ENCODE measurements at places on chromosomes 7 and 10.

DNA sequence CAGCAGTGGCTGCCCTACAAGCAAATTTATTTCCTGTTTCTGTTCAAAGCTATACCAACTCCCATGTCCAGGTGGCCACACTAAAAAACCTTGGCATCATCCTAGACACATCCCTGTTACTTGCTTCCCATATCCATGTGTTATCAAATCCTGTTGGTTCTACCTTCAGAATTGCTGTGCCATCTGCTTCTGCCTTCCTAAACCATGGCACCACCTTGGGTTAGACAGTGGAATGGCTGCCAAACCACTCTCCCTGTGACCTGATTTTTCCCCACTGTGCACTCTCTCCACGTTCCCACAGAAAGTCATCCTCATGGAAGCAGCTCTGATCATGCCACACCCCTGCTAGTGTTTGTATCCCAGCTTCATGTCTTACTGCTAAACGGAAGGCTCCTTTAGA lies 697.6 kb upstream of the GALNT17 start:
- DNase-seq, result no peak

- DNase-seq, result no peak
Observed at GRCh38 chr10:132537684-132538001, at the start of gene INPP5A. TSS of gene INPP5A (plus strand) at chr10:132537787. CDS start at chr10:132538097, 310 bp downstream.

- DNase-seq, result no peak
Observed at GRCh38 chr7:3089493-3089892, 45.8 kb upstream of the CARD11 start.

DNA sequence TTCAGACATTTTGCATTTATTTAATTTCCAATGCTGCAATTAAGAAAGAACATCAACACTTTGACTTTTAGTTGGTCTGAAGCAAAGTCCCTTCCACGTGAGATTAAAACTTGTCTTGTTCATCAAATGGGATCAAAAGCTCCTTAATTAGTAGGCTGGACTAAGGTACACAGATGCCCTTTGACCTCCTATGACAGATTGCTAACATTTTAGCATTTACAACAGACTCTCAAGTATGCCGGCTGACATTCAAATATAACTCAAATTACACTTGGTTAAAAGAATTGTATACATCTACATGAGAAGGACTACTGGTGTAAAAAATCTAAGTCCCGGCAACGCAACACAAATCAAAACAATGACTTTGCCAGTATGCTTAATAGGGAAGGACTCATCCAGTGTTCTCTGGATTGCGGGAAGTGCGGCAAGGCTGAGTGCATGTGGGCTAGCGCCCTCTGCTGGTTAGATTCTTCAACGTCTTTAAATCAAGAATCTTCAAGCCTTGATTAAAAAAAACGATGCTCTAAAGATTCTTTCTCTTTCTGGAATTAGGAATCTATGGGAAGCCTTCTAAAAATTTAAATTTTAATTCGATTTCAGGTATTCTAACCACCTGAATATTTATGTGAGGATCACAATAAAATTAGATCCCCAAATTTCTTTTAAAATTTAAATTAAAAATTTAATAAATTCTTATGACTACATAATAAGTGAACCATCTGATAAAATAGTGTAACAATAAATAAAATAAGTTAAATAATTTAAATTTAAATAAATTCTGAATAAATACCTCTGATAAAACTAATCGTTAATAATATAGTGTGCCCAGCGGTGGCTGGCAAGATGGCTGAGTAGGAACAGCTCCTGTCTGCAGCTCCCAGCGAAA lies 444.7 kb downstream of the DGKB start:
- DNase-seq, result peak; percentile 9

DNA sequence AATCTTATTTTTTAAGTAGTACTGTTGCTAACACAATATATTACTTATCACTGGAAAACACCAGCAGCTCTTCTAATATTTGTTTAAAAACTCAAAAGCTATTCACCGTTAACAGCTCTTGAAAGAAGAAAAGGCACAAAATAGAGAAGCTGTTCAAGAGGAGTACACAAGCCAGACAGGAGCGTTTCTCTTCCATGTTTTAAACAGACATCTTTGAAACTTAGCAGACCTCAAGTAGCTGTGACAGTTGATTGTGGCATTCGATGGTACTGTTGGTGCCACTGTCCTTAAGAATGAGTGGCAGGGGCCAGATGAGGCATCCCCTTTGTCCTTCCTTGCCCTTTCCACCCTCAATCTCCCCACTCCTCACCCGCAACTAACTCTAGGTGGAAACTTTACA lies 81.6 kb upstream of the PRR15 start:
- no peak for DNase-seq

- no peak for DNase-seq
Observed at GRCh38 chr7:38736138-38736537, 105.0 kb upstream of the AMPH start.

DNA sequence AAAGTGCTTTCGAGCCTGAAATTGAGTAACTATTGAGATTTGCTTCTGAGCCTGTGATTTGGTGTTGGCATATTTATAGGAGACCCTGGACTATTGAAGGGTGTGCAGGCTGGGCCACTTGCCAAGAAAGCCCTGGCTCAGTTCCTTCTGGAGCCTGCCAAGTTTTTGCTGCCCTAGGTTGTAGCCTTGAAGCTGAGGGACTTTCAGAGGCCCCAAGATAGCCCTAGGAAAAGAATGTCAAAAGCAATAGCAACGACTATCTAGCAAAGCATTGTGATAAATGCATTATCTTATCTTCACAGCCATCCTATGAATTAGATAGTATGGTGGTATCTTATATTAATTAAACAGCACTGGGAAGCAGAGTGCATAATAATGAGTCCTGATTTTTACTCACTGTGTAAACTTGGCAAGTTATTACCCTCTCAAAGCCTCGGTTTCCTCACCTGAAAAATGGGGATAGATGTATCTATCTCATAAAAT lies 473.7 kb upstream of the PODXL start:
- no peak for DNase-seq

- no peak for DNase-seq
Observed at GRCh38 chr7:24956021-24956420, 24.0 kb downstream of the OSBPL3 start.

DNA sequence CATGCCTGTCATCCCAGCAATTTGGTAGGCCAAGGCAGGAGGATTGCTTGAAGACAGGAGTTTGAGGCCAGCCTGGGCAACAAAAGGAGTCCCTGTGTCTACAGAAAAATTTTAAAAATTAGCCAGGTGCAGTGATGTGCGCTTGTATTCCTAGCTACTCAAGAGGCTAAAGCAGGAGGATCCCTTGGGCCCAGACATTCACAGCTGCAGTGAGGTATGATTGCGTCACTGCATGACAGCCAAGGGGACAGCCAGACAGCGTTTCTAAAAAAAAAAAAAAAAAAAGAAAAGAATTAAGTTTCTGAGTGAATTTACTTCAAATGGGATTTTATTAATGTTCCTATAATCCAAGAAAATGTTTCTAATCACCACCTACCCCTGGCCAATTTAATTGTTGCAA lies 87.4 kb upstream of the RNF148 start:
- no peak for DNase-seq

GRCh38 chr10:117504562-117504961 lies 38.0 kb upstream of the EMX2 start:
- no peak for DNase-seq

GRCh38 chr10:69914398-69915214 lies 112.9 kb downstream of the COL13A1 start:
- peak; percentile 26 for DNase-seq

- DNase-seq, result no peak
Observed at GRCh38 chr10:76576276-76576962, 1061.2 kb downstream of the KCNMA1 start.

DNA sequence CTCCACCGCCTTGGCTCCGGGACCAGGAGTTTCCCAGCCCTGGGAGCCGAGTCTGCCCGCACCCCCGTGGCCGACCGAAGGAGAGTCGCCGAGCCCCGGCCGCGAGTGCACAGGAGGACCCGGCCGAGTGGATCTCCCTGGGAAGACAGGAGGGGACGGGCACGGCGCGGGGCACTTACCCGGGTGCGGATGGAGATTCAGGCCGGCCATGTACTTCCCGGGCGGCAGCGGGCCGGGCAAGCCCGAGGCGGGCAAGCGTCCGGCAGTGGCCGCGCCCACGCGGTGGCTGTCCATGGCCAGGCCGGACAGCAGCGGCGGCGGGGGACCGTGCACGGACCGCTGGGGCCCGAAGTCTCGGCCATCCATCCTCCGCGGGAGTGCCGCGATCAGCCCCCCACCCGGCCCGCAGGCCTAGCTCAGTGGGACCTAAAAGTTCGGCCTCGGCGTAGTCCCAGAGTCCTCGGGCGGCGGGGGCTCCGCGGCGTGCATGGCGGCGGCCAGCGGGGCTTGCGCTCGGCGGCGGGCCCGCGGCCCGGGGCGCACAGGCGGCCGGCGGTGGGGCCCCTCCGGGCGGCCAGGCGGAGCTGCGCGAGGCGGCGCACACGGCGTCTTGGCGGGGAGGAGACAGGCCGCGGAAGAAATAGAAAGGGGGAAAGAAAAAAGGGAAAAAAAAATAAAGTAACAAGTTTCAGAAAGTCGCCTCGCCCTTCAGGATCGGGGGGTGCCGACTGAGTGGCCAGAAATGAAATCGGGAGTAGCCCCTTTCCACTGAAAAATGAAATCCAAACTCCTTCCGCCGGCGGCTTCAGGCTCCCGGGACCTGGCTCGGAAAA lies 2.5 kb downstream of the TNRC18 start:
- DNase-seq, result no peak

DNA sequence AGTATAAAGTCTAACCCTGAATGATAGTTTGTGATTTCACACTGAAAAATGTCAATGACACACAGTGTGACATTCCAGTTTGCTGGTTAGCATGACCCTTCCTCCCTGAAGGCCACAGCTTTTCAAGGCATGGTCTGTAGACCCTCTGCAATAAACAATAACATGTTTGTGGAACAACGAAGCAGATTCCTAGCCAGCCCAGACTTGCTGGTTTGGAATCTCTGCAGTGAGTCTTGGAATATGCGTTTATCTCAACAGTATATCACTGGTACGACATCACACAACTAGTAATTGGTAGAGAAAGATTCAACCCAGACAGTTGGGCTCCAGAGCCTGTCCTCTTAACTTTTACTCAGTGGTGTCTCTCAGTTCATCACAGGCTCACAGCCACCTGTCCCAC lies 23.7 kb upstream of the DUSP5 start:
- DNase-seq, result no peak

DNA sequence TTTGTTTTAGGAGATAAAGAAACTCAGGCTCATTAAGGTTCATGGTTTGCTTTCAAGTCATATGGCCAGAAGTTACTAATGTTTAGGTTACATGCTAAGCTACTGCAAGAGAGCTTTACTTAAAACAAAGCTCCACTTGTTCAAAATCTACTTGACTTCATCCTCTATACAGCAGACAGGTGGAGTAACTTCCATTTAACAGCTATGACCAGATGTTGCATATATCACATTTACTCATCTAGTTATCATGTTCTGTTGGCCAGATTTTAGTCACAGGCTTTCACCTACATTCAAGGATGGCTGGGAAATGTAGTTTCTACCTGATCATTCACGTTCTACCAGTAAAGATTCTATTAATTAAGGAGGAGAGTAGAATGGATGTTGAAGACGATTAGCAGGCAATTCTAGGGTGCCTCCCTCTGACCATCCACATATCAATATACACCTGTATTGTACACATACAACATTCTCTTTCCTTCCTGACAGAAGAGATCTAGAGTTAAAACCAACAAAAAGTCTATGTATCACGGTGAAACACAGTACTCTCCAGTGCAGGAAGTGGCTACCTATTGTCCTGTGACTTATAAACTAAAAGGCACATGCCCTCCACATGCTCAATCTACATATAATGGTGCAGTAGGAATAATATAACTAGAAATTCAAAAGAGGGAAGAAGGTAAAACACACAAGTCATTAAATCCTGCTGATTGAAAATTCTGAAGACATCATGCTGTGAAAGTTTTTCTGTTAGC lies 488.0 kb downstream of the MDFIC start:
- no peak for DNase-seq

GRCh38 chr7:22156205-22156604 lies 200.7 kb downstream of the RAPGEF5 start:
- no peak for DNase-seq

- no peak for DNase-seq
Observed at GRCh38 chr7:149615690-149616270, 118.2 kb upstream of the ZNF746 start.

GRCh38 chr10:45235798-45236220 lies 79.6 kb downstream of the OR13A1 start:
- no peak for DNase-seq

DNA sequence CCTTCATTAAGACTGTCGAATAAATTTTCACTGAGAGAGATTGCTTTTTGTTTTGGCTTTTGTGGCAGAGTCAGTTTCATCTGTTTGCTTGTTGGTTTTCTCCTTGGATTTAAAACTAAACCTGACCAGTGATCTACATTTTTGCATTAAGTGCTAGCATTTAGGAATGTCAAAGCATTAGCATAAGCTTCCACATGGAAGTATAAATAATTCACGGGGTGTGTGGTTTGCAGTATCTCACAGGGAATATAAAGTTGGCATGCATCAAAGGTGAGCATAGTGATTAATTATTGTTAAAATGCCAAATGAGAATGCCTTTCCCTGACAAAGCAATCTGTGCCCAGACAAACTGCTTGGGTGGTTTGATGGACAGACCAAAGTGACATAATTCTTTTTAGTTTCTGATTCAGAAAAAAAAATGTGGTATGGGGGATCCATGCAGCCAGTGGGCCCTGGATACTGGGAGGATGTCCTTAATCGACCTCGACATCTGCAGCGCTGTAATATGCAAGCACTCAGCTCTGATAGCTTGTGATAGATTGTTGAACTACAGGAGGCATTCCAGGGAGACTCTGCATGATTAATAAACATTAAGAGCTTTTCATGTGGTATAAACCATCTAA lies 339.3 kb upstream of the POM121L12 start:
- DNase-seq, result no peak

- DNase-seq, result no peak
Observed at GRCh38 chr7:14207138-14207537, 217.7 kb upstream of the ETV1 start.

GRCh38 chr7:70317356-70317755 lies 719.1 kb downstream of the AUTS2 start:
- no peak for DNase-seq

DNA sequence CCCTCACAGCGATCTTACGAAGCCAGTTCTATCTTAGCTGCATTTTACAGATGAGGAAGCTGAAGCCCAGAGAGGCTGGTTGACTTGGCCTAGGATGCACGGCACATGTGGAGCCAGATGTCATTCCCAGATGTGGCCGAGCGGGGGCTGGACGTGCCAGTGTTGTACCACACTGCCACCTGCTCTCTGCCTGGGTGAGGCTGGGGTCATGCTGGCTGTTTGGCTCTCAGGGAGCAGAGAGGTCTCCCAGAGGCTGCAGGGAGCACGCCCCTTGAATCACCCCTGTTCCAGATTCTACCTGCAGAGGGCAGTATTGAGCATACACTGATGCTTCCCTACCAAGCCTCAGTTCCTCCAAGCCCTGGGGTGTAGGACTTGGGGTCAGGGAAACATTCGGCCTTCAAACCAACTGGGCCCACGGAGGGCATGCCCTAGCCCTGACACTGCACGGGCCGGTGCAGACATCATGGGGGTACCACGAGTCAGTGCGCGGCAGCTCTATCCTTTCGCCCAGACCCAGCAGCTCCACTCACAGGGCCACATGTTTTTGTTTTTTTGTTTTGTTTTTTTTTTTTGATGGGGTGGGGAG lies 3.8 kb upstream of the GTF2IRD1 start:
- DNase-seq, result peak; percentile 62

Data from effector CD4-positive, alpha-beta T cell (primary cell).